Globus pallidus (tissue), 1 donor: ENCODE measurements at places on chromosomes 6 and 20.

- DNase-seq: no peak
Measured at GRCh38 chr6:54192993-54193392, 81.8 kb downstream of the MLIP start.

DNA sequence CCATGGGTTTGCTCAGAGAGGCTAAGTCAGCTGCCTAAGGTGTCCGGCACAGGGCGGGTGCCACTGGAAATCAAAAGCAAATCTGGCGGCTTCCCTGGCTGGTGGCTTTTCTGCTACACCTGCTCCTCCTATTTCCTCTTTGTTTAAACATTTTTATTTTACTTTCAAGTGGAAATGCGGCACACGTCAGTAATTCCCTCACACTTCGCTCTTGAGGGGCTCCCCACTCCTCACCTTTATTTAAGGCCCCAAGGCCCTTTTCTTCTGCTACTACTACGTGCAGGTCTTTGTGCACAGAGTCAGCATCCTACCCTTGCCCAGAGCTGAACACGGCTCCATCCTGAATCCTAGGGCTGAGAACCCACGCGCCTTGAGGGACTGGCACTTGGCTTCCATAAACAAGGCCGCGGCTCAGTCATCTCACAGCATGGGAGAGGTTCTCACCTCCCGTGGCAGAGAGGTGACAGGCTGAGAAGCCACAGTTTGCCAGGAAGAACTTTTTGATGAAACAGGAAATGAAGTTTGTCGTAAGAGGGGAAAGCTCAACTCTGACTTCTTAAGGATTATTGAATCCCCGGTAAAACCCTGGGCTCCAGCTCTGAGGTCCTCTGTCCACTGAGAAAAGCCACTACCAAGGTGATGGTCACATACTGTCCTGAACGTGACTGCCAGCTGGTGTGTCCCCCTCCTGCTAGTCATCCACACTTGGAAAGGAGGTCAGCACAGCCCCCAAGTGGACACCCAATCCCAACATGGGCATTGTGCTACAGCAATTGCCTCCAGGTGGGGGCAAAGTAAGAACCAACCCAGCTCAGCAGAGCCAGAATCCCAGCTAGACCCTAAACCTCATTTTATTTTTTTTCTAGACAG is 48.0 kb downstream of the NFATC2 start:
- DNase-seq: no peak

- DNase-seq: no peak
Measured at GRCh38 chr20:49918446-49918845, 3.1 kb upstream of the SPATA2 start.

GRCh38 chr6:73680289-73680918 is 15.6 kb upstream of the CD109 start:
- DNase-seq: no peak
